ENCODE measurements at places on chromosomes 7 and 10.

- DNase-seq, result no peak
Observed at GRCh38 chr10:51427758-51428157, 271.6 kb downstream of the CSTF2T start.

- DNase-seq, result no peak
Observed at GRCh38 chr10:88783724-88784123, 18.8 kb upstream of the LIPM start.

GRCh38 chr10:72694476-72695369 lies 2.8 kb downstream of the MCU start:
- no peak for DNase-seq

DNA sequence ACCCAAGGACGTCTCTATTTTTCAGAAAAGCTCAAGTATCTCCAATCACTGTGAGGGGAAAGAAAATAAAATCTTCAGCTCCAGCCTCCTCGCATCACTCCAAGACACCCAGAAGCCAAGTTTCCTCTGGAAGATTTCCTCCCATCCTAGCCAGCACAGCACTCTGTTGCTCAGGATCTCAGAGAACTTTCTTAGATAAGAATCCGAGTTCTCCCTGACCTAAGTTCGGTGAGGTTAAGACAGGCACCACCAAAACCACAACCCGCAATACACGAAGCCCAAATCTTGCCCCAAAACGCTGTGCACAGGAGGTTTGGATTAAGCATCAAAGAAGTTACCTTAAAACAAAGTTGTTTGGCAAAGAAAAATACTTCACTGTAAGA lies 4.2 kb downstream of the FAM53B start:
- DNase-seq, result no peak

DNA sequence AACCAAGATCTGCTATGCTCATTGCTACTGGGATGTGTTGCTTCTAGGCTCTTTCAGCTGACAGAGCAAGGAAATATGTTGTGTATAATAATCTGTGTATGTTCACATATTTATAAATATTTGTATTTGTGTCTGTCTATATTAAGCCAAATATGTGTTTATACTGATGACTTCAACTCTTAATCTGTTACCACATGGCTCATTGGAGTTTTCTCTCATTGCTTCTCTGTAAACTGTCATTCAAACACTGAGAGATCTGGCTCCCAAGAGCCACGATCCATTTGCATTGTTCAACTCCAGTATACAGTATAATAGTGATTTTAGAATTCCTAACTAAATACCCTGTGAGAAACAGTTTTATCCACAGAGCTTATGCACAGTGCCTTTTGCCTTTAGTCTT lies 35.3 kb downstream of the BICC1 start:
- DNase-seq, result no peak

- DNase-seq, result no peak
Observed at GRCh38 chr7:27367179-27367932, 124.8 kb downstream of the EVX1 start.

GRCh38 chr10:13308096-13308495 lies 8.2 kb upstream of the PHYH start:
- no peak for DNase-seq

GRCh38 chr10:22581461-22581860 lies 132.9 kb downstream of the PIP4K2A start:
- no peak for DNase-seq

- DNase-seq, result no peak
Observed at GRCh38 chr10:27256299-27257189, 15.9 kb upstream of the ACBD5 start.

DNA sequence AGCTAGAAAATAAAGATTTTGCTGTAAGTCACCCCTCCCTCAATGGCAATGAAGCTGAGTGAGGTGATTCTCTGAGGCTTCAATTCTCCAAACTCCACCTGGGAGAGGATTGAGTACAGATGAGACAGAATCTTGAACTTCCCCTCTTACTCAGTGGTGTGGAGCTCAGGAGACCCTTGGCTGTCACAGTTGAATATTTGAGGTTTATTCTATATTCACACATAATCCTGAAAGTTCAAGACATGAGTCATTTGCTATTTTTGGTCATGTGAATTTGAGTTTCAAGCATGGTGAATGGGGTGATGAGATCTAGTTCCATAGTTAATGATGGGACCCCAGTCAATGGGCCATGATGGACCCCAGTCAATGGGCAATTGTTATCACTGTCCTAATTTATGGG lies 13.9 kb upstream of the TECTB start:
- no peak for DNase-seq

DNA sequence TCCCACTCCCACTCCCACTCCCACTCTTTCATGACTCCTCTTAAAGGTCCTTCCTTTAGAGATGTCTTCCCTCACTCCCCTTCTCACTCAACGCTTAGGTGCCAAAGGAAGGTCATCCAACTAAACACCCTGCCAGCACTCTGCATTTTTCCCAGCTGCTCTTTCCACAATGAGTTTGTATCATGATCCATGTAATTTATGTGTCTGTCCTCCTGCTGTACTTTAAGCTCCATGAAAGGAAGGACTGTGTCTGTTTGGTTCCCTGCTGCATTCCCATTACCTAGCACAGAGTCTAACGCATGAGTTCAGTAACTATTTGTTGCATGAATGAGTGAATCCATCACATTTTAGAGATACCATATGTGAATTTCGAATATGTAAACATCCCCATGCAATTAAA lies 252.7 kb downstream of the KIF20B start:
- DNase-seq, result no peak

DNA sequence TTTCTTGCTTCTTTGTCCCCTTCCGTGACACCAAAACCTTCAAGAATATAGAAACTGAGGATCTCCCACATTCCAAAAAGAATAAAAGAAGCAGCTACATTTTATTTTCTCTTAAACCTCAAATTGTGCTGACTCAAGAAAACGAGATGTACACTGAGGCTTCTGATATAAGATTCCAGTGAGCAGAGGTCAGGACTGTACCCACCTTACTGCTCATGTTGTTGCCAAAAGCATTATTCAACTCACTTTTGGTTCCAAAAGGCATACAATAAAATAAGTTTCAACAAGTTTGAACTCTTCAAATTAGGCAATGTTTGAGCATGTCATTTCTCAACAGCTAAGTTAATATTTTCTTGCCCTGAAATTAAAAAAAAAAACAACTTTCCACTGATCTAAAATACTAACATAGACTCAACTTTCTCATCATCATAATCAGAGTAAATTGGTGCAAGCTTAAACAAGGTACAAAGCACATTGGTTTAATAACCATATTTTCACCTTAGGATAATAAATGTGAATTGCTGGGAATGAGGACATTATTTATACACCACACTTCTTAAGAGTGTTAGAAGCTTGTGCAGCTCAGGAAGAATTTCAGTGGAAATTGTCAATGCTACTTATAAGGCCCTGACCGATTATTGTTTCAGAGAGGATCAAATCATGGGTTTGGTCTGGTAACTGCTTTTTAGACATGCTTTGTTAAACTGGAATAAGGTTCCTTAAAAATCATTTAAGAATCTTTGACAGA lies 629.0 kb upstream of the IGFBP3 start:
- no peak for DNase-seq

DNA sequence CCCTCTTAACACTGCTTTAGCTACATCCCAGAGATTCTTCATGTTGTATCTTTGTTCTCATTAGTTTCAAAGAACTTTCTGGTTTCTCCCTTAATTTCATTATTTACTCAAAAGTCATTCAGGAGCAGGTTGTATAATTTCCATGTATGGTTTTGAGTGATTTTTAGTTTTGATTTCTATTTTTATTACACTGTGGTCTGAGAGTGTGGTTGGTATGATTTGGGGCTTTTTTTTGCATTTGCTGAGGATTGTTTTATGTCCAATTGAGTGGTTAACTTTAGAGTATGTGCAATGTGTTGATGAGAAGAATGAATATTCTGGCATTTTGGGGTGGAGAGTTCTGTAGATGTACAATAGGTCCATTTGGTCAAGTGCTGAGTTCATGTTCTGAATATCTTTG lies 37.9 kb upstream of the CAPZA2 start:
- DNase-seq, result no peak

DNA sequence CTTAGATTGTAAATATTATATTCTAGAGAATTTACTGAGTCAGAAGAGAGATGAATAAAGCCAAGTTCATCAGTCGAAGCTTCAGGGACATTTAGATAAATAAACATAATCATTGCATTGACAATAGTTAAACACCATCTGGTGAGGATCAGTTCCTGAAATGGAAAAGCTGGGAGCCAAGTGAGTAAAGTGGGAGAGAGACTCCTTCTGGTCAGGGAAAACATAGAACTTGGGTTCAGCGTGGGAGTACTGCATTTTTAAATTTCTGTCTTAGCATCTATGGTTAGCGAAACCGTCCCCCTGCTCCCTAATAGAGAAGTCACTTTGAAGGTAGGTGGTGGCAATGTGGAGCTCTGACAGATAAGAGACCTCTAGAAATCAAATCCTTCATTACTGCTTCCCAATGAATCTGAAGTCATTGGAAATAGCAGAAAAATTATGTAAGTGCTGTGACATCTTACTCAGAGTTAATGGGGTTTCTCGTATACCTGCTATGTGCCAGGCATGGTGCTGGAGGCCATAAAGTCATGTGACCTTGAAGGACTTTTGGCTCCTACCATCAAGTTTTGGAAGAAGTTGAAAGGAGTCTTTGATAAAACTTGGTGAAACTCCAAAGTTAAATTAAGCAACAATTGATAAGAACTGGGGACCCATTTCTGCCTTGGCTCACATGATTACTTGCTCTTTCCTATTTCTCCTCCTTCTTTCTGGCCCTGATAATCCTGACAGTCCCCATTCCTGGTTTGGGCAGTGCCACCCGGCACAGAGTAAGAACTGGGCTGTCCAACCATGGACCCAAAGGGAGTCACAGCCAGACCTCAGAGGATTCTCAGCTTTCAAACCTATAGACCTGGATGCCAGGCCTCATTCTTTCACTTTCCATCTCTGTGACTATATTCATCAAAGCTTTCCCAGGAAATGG lies 211.2 kb downstream of the C7orf25 start:
- DNase-seq, result no peak

GRCh38 chr7:145850636-145851035 lies 266.0 kb upstream of the CNTNAP2 start:
- DNase-seq, result no peak

DNA sequence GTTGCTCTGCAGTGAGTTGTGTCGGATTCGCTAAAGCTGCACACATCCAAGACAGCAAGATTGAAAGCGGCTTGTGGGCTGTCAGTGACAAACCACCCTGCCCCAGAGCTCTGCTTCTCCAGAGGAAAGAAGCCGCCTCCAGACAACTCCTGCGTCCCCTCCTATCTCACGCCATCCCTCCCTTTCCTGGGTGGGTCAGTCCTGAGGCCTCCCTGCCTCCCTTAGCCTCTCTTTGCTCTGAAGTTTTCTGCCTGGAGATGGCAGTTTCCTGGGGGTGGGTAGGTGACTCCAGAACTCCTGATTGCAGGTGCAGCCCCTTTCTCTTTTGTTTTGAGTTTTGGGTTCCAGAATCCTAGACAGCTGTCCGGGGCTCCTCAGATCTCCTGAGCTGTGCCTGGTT lies 78.7 kb downstream of the EMX2 start:
- no peak for DNase-seq

- no peak for DNase-seq
Observed at GRCh38 chr7:11416641-11417458, 415.1 kb downstream of the THSD7A start.

GRCh38 chr10:1752153-1752552 lies 14.8 kb upstream of the ADARB2 start:
- DNase-seq, result no peak

Data from Panc1 (cell line).